Right lobe of liver (tissue), 6 donors: ENCODE measurements at places on chromosomes 13 and 19. TPM values are rescaled to one million over a fixed set of nuclear protein-coding genes. Genes with fewer than 3 reads are reported as not detected.

Gene ZNF540
- total RNA-seq = 1.3 TPM

Gene IGLON5
- 0.35 TPM for total RNA-seq

Gene INAFM1
- 2.6 TPM for total RNA-seq

Gene OLFM4
- not detected for total RNA-seq

Gene ZNF235
- 1.7 TPM for total RNA-seq

Gene FAM216B
- total RNA-seq = not detected

Gene MBD3
- total RNA-seq = 28.8 TPM

Gene HSD11B1L
- total RNA-seq = 10.3 TPM

Gene NAPSA
- 0.82 TPM for total RNA-seq

Gene CRB3
- 56.1 TPM for total RNA-seq

Gene ENOX1
- total RNA-seq = not detected

Gene EBI3
- total RNA-seq = 2.5 TPM
